ENCODE measurements at places on chromosomes 5 and 9.
A peak's percentile ranks its signal among the peaks of the same experiment; 100 is the strongest.

DNA sequence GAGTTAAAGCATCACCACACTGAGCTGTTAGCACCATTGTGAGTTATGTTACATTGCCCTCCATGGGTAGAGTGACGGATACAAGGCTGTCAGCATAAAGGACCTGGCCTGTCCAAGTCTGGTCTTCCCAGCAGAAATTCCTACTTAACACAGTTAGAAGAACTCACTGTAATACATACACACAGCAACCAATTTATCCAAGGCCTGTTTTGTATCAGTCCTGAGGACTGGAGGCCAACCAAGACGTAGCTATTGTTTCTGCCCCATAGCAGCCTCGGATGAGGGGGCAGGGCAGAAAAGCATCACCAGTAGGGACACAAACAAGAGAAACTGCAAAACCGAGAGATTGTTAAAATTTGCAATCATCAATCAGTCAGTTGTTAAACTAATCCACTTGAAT lies 66.0 kb upstream of the CKMT2 start:
- peak; percentile 13 for DNase-seq

GRCh38 chr5:96717874-96718273 lies 55.7 kb downstream of the CAST start:
- no peak for DNase-seq

DNA sequence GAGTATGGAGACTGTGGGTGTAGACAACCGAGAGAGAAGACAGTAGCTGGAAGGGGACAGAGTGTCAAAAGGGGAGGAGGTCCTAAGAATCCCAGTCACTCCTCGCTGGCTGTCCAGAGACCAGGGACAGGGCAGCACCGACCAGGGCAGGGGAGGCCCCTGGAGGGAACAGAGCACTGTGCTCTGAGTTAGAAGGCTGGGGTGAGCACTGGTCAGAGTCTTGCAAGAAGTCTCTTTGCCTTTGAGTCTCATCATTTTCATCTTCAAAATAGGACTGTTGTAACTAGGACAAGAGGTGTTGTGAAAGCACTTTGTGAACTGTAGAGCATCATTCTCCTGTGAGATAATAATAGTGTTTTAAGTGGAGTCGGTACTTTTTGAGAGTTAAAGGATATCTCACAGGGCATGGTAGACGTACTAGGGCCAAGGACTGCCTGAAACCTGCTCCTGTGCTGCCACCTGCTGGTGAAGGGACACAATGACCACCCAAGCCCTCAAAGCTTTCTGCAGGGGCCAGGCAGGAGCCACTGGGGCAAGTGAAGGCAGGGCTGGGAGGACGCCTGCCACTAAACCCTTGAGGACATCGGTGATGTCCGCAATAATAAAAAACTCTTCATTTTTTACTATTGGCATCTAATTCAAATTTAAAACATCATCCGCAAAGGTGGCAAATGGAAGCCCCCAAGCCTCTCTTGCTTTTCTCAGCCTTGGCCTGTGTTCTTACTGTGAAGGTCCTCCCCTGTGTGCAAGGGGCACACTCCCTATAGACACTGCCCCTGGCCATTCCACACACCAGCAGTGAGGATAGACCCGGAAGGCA lies 28.2 kb downstream of the SLC6A7 start:
- DNase-seq: peak; percentile 73

- no peak for DNase-seq
These were observed 10.8 kb downstream of the TCF7 start for GRCh38 chr5:134125039-134126015.

GRCh38 chr5:157471709-157472108 lies 11.7 kb downstream of the NIPAL4 start:
- DNase-seq: no peak

GRCh38 chr9:126488310-126488709 lies 125.4 kb upstream of the LMX1B start:
- DNase-seq: no peak

GRCh38 chr5:141373673-141374317 lies at the start of gene PCDHGA6:
Gene PCDHGA6, plus strand, starts transcription at chr5:141373891. Its CDS starts 193 bp downstream, at chr5:141374084.
- no peak for DNase-seq

DNA sequence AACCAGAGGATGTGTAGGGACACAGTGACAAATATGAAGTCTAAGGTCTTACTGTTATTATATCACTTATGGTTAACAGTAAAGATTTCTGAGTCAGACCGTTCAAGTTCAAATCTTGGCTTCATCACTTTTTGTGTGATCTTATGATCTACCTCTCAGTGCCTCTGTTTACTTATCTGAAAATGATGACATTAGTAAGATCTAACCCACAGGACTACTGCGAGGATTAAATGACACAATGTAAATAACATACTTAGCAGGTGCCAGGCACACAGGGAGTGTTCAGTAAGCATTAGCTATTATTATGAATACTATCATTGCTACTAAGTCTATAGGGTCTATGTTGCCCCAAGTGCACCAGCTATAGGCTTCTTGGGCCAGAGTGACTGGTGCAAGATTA lies 2.0 kb downstream of the IRF1 start:
- DNase-seq: no peak

DNA sequence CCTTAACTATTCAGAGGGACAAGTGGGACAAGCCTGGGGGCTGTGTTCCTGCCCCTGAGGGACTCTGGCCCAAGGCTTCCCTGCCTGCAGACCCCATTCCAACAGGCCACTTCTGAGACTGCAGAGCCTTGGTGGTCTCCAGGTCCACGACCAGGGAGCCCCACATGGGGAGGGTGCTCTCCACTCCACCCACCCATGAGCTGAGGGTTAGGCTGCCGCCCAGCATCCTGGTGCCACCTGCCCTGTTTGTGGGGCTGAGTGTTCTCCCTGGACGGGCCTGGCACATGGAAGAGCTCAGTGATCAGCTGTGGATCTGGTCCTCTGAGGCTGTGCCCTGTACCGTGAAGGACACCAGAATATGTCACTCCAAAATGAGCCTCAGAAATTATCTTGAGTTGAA lies 2.5 kb upstream of the ABO start:
- DNase-seq: no peak

- peak; percentile 59 for DNase-seq
These were observed 59.2 kb upstream of the TRAF1 start for GRCh38 chr9:120985819-120986222.

DNA sequence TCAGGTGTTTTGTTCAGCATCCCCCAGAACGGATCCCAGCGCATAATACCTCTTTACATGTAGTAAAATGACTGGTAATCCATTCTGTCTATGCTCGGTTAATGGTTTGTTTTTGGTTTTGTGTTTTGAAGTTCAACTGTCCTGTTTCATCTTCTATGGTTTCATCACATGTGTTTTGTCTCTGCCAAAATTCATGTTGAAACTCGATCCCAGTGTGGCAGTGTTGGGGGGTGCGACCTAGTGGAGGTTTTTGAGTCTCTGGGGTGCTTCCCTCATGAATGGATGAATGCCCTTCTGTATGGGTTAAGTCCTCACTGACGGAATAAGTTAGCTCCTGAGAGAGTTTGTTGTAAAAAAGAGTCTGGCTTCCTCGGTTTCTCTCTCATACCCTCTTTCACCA lies 317.4 kb downstream of the KDM4C start:
- no peak for DNase-seq

GRCh38 chr9:130001190-130001589 lies 41.8 kb downstream of the FNBP1 start:
- DNase-seq: no peak

GRCh38 chr9:98516205-98516896 lies 192.4 kb downstream of the GABBR2 start:
- DNase-seq: no peak

DNA sequence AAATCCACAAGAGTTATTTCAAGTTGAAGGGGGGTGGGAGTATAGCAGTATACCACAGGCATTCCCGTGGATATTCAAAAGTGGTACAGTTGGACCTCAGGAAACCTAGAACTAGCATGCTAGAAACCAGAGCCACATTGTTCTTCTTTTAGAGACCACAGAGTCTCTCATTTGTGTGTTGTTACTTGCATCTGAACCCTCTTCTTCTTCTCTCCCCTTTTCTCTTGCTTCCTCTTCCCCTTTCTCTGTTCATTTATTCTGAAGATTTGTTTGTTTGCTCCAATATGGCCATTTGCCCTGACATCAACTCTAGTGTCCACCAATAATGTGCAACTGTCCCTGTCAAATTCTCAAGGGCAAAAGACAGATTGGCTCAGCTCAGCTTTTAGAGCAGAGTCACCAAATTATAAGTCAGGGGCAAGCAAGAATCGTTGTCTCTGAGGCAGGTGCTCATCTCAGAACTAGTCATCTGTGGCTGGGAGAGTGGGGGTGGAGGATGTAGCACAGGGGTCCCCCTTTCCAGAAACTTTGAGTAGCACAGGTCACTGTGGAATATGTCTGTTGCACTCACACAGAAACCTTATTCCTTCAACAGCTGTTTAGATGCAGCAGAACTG lies 321.1 kb downstream of the ARRDC3 start:
- DNase-seq: no peak

DNA sequence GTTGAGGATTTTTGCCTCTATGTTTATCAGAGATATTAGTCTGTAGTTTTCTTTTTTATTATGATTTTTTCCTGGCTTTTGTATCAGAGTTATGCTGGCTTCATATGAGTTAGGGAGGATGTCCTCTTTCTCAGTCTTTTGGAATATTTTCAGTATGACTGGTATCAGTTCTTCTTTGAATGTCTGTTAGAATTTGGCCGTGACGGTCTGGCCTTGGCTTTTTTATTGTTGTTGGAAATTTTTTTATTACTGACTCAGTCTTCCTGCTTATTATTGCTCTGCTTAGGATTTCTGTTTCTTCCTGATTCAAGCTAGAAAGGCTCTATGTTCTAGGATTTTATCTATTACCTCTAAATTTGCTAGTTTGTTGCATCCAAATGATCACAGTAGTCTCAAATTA lies 421.9 kb downstream of the CDH10 start:
- no peak for DNase-seq

DNA sequence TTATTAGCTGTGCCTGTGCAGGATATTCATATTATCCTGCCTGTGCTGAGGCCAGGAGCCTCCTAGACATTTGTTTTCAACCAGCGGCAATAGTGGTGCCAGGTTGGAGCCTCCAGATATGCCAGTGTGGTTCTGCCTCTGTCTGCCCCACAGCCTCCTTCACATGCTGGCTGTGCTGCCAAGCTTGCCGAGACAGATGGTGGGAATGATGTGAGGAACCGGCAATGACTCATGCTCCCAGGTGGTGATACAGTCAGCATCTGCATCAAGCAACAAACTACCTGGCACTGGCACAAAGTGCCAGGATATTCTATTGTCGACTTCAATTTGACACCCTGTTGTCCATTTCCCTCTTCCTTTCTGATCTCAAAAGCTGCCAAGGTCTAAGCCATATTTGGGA lies 285.7 kb downstream of the CHSY3 start:
- no peak for DNase-seq

DNA sequence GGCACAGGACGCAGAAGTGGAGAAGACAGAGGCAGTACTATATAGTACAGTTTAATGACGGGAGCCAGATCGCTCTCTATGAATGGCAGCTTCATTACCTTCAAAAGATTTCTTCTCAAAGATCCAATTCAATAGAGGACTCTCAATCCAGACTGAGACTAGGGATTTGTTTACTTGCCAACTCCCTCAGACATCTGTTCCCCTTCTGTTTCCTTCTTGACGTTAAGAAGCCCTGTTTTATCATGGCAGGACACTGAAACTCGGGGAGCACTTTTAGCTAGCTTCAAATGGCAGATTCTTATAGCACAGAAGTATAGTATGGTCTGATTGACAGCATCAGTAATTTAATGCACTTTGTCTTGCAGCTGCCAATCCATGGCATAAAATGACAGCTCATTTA lies 747.3 kb upstream of the C9orf72 start:
- no peak for DNase-seq

DNA sequence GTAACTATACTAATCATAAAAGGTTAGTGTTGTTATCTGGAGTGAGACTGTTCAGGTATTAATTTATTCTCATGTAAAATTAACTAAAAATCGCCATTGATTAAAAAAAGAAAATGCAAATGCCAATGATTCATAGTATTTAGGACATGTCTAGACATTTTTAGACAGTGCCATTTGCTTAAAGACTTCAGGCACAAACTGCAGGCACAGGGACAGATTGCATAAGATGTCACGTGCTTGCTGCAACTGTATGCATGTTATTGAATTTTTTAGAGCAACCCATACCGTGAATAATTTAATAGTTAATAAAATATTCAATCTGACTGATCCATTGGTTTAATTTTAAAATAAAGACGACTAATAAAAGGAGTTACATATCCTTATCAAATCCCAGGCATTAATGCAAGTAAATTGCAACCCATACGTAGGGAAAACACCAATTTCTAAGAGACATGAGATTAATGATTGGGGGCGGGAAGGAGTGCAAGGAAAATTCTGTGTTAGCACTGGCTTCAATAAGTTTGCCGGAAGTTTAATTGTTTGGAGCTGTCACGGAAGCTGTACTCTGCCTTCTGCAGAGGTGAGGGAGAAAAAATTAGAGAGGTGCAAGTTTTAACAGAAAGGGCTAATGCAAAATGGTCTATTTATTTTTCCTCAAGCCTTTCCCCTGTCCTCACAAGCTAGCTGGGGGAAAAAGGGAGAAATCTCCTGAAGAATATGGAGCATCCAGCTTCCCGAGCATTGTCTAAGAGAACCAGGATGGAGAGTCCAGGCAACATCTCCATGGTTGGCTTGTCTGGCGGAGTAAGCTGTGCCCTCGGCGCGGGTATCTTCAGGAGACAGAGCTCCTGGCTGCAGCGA lies 2.9 kb downstream of the EDIL3 start:
- DNase-seq: peak; percentile 67

- no peak for DNase-seq
These were observed 79.8 kb upstream of the SPATA31D4 start for GRCh38 chr9:81848472-81848871.

- DNase-seq: no peak
These were observed 57.2 kb upstream of the IER5L start for GRCh38 chr9:129235041-129235930.

GRCh38 chr5:172143875-172144274 lies 44.1 kb downstream of the STK10 start:
- no peak for DNase-seq

DNA sequence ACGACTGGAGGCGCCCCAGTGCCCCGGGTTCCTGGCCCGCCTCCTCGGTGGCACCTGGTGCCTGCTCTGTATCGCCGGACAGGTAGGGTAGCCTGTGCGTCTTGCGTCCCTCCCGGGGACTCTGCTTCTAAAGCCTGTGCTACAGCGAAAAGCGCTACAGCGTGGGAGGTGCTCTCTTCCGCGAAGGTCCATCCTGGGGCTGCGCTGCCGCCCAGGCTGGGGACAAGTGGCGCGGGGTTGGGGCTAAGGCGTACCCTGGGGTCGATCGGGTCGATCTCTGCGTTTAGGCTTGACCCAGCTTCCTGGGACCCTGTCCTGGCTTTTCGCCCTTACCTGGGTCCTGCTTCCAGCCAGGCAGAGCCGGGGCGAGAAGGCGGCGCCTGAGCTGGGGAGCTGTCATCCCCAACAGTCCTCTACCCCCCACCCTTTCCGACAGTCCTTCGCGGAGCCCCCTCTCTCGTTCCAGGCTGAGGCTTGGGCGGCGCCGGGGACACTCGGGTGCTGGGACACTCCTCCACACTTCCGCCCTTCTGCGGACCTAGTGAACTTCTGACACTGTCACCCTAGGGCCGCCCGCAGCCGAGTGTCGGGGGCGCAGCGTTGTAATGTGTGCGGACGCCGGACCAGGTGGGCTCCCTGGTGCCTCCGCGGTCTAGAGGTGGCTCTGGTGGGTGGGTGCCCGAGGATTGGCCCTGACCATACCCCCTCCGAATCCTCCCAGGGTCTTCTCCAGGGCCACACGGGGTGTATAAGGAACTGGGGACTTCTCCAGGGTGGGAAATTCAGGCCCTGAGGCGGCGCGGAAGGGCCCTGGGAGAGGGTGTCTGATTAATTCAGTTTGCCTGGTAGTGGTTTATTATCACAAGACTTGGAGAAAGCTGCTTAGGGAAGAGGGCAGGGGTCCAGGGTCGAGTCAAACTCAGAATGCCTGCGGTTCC lies 328.2 kb downstream of the SH3GL2 start:
- DNase-seq: no peak

GRCh38 chr9:121650217-121651007 lies 1.0 kb upstream of the DAB2IP start:
- no peak for DNase-seq

Data from globus pallidus (tissue), 1 donor.